Type B pancreatic cell (in vitro differentiated cells): ENCODE measurements at places on chromosomes 16 and 17.

DNA sequence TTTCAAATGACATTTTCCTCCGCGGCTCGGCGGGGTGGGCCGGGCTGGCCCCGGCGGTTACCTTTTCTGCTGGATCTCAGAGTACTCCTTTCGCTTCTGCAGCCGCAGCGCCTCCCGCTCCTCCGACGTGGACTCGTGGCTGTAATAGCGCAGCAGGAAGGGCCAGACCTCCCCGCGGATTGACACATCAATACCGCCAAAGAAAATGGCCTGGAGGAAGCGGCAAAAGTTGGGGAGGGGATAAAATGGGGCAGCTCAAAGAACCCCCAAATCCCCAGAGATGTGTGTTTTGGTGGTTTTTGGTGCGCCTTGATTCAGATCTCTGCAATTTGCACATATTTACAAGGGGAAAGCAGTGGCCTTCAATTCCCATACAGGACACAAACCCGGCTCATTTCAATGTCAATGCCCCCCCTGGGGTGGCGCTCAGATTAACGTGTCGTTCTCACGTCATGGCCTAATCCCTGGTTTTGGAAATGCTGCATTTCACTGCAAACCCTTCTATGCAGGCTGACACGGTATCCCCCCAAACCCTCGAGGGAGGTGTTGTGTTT lies 85.9 kb downstream of the TBC1D16 start:
- no peak for DNase-seq

- peak; percentile 16 for DNase-seq
Measured at GRCh38 chr17:74526681-74527080, 4.6 kb downstream of the CD300LB start.

DNA sequence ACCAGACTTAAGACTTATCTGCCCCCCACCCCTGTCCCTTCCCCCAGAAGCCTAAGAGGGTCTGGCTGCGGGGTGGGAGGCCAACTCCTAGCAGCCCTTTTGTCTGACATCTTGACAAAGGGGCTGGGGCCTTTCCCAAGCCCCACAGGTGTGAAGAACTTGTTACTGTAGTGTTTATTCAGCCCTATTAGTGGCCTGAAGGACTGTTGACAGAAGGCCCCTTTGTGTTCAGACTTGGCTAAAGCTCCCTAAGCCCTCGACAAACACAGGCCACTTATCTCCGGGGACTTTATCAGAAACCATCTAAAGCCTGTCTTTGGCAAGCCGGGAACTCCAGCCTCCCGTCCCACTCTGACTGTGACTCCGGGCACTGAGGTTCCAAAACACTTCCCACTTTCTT lies 129.8 kb downstream of the NTN1 start:
- no peak for DNase-seq

GRCh38 chr16:69367980-69368379 lies 16.4 kb upstream of the TMED6 start:
- no peak for DNase-seq

DNA sequence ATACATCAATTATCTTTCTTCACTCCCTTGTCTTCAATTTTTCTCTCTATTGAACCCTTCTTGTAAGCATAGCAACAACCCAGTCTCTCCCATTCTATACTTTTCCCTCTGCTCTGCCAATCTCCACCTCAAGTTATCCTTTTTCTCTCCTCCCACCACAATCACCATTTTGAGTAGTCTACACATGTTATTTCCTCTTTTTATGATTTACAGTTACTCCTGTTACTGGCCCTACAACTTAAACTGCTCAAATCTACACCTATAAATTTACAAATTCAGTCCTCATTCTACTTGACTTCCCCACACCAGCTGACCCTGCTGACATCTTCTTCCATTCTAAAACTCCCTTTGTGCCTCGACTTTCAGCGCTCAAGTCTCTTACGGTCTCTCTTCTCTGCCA lies 84.6 kb downstream of the SPAG9 start:
- no peak for DNase-seq

DNA sequence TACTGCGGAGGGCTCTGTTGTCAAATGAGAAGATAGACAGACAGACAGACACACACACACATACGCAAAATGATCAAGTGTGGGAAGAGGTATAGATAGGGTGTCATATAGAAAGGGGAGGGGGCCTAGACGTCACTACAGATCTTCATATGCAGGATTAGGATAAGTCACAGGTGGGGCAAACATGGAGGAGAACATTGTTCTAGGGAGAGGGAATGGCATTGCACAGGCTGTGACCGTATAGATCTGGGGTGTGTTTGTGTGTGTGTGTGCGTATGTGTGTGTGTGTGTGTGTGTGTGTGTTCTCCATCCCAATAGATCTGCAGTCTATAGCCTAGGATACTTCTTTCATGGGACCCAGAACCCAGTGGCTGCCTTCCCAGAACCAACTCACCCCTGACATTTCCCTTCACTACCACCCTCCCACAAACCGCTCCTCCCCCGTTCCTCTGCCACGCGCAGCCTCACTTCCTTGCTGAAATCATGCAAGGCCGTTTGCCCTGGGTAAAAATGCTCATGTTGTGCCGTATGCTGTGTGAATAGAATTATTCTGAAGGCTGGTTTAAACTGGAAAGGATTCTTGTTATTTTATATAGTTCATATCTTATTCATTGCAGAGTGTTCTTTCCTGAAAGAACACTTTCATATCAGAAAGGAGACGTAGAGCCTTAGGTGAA lies 50.5 kb upstream of the CCL1 start:
- DNase-seq: no peak

- no peak for DNase-seq
Measured at GRCh38 chr17:7956228-7956965, 24.4 kb downstream of the CNTROB start.

DNA sequence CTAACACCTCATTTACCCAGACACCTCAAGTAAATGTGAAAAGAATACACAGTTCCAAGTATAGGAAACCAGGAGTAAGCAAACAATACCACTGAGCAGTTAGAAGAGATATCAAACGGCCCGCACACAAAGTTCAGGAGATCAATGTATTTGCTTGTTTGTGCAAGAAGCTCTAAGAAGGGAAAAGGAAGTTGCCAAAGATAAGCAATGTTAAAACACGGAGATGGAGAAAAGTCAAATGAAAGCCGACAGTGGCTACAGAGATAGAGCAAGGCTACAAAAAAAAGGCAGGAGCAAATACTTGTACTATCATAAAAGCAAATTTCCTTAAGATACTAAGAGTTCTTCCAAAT lies 29.5 kb downstream of the PSME3IP1 start:
- DNase-seq: no peak

DNA sequence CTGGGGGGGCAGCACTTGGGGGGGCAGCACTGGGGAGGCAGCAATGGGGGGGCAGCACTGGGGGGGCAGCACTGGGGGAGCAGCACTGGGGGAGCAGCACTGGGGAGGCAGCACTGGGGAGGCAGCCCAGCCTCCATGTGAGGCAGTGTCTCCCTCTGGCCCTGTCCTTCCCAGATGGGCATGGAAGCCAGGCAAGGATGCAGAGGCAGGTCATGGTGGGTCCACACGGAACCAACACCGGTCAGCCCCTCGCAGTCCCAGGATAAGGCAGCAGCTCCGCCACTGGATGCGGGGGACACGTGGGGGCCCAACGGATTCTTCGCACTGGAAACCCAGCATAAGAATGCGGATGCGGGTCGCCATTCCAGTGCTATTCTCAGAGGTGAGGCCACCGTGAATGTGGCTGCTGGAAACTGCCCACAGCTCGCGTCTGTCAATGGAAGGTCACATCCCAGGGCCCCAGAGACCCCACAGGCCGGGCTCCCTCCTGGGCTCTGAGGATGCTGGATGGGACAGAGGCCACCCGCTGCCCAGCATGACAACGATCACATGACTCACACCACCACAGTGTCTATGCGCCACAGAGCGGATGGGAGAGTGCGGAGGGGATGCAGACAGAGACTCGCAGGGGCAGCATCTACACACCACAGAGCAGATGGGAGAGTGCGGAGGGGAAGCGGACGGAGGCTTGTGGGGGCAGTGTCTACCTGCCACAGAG lies 59.0 kb downstream of the LMF1 start:
- no peak for DNase-seq

DNA sequence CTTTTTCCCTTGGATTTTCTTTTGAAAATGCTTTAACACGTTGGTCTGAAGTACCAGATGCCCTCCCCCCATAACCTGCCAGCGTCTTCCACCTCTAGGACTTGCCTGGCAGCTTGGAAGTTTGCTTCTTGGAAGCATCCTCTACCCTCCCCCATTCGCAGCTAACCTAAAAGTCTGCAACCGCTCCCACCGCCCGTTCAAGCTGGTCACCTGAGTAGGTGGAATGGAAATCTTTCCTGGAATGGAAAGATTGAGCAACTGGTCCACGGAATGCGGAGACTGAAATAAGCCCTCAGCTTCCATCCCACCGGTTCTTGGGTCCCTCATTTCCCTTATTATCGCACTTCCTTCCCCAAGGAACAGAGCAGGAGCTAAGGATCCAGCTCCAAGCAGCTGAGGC lies 31.4 kb downstream of the HS3ST3B1 start:
- DNase-seq: no peak

GRCh38 chr16:66953462-66954096 lies 7.5 kb upstream of the CES3 start:
- DNase-seq: no peak

- no peak for DNase-seq
Measured at GRCh38 chr17:61738249-61738648, 125.1 kb downstream of the BRIP1 start.

- DNase-seq: no peak
Measured at GRCh38 chr16:85502357-85502756, 110.8 kb upstream of the GSE1 start.

DNA sequence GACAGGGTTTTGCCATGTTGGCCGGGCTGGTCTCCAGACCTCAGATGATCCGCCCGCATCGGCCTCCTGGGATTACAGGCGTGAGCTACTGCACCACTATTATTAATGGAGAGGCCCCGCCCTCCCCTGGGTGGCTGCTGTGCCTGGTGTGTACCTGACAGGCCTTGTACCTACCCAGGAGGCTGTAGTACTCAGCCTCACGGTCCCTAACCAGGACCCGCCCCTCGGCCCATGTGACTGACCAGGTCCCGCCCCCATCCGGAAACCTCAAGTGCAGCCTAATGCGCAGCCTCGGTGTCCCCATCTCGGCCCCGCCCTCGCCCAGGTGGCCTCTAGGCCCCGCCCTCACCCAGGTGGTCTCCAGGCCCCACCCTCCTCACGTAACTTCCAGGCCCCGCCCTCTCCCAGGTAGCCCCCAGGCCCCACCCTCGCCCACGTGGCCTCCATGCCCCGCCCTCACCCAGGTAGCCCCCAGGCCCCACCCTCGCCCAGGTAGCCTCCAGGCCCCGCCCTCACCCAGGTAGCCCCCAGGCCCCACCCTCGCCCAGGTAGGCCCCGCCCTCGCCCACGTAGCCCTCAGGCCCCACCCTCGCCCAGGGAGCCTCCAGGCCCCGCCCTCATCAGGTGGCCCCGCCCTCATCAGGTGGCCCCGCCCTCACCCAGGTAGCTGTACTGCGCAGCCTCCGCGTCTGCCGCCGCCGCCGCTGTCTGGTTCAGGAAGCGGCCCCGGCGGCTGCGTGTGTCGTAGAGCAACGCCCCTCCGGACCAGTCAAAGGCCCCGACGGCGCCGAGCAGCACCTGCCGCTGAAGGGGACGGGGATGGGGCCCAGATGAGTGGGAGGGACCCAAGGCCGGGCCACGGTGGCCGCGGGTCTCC lies 31.0 kb downstream of the HASPIN start:
- DNase-seq: peak; percentile 90

DNA sequence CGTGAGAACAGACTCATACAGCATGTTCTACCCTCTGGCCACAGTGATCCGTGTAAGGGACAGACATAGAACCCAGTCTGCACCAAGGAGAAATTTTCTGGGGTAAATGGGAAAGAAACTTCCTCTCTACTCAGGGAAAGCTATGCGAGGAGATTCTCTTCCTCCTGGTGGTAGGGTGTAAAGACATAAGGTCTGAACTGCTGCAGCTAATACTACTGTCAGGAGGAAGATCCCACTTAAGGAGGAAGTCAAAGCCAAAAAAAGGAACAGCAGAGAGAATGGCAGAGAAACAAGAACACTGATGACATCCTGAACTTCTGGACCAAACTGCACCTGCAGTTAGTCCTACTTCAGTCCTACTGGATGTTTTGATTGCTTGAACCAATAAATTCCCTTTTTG lies 7.1 kb upstream of the TM4SF5 start:
- DNase-seq: no peak

DNA sequence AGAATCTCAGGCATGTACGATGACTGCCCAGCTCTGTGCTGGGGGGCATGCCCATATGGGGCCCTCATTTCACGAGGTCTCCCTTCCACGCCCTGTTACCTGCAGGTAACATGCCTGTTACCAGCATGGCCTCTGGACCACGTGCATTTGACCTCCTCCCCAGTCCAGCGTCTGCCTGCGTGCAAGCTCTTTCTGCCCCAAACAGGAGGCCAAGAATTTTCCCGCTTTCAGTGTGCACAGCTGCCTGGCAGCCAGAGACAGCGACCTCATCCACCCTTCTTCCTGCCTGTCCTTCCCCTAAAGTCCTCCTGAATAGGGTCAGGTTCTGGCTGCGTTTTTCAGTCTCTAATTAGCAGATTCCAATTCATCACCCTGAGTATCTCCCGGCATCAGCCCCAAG lies 306.5 kb upstream of the ZFHX3 start:
- DNase-seq: no peak

DNA sequence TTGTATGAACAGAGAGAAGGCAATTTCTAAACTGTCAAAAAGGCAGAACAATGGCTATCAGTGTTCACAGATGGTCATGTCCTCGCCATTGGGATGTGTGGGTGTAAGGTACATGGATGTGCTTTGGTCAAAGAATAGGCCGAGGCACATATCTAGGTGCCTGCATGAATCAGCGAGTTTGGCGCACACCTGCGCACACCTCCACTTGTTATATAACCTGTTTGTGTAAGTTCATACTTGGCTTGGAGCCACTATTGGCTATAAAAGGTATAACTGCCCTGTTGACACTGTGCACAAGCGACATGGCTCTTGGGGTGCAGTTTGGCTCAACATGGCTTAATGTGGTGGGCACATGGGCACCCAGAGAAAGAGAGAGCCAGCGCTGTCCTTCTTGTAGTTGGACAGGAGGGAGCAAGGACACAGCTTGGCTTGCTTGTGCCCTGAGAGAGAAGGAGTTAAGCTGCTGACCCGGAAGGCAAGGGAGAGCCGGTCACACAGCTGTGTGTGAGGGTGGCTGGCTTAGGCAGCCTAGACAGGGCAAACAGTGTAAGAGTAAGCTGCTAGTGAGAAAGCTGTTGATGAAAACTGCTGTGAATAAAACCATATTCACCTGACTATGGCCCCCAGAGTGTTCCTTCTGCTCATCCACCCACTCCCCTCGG lies 499.1 kb downstream of the KCNJ2 start:
- no peak for DNase-seq

DNA sequence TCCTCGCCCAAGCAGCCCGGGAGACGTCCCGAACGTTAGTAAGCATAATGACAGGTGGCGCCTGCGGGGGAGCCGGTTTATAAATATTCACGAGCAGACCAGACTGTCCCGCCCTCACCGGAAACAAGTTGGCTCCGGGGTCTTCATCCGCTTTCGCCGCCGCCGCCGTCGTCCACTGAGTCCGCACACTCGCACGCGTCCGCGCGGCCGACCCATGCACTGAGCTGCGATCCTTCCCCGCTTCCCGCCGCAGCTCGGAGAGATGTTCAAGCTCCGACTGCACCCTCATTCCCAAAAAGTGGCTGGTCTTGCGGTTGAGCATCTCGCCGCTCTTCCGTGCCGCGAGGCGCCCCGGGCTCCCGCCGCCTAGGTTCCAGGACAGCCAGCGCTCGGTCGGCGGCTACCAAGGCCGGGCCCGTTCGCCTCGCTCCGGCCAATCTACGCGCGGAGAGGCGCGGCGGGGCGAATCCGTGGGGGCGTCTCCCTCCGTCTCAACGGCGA lies 385 bp downstream of the CFAP119 start:
- no peak for DNase-seq
